ENCODE measurements at places on chromosomes 4 and X.
A peak's percentile ranks its signal among the peaks of the same experiment; 100 is the strongest.

GRCh38 chr4:62359441-62360155 lies 1159.5 kb downstream of the ADGRL3 start:
- no peak for DNase-seq

DNA sequence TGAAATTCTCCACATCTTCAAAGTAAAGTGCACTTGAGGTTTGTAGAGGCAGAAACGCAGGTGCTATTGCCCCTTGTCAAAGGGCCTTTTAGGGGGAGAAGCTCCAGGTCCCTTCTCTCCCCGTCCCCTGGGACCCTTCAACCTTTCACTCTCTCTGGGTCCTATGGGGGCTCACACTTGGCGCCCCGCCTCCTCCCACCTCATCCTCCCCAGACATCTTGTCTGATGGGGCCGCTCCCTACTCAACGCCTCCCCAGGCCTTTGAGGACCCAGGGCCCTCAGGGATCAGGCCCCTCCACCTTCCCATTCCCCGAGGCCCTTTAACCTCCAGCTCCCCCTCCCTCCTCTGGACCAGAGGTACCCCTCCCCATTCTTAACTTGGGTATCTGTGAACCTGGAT lies 1.3 kb upstream of the HTRA3 start:
- no peak for DNase-seq

DNA sequence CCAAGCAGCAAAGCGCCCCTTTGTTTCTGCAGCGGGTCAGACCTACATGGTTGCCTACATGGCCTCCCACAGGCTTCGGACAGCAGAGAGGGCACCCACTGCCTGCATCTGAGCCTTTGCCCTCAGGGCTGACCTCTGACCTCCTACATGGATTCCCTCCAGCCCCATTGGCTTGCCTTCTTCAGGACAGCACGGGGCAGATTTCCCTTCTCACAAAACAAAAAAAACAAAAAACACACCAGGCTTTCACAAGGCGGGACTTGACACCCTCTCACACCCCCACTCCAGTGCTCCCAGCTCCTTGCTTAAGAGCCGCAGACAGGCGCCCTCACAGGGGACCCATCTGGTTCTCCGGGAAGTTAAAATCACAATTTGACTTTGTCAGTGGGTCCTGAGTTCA lies 32.9 kb downstream of the ZFYVE28 start:
- no peak for DNase-seq

- DNase-seq: peak; percentile 45
These were observed 89.5 kb downstream of the PTTG2 start for GRCh38 chr4:38049545-38050170.

DNA sequence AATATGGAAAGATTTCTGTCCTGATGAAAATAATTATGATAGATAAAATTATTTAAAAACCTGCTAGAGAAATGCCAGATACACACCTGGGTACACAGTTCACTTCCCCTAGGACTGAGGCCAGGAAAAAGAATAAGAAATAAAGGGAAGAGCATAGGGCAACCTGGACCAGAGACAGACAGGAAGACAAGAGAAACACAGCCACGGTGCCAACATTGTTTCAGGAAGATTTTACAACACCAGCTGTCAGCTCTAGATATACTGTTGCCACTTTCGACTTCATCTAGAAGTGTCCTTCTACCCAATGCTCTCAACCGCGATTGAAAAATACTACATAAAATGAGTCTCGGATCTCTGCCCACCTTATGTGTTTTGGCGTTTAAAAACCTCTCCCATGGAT lies 128.5 kb downstream of the MAML3 start:
- no peak for DNase-seq

- no peak for DNase-seq
These were observed 209.4 kb upstream of the NEIL3 start for GRCh38 chr4:177100307-177100706.

- no peak for DNase-seq
These were observed 524.2 kb downstream of the FAT4 start for GRCh38 chr4:125838924-125839323.

DNA sequence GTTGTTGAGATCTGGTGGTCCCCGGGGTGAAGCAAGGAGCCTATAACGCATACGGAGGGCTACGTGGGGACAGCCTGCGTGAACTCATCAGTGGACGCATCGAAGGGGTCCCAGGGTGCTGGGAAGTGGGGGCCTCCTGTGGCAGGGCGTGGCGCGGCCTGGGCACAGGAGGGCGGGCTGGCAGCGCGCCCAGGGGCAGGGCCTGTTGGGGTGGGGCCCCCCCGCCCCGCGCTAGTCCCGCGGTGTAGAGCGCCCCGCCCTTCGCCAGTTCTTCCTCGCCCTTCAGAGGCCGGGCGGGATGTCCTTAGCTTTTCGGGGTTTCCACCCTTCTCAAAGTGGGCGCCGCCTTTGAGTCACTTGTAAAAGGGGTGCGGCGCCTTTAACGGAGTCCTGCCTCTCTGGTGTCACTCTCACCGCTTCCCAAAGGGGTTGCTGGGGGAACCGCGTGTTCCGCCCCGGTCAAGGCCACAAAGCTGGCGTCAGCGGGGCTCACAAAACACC lies 632 bp downstream of the PLP2 start:
- no peak for DNase-seq

GRCh38 chr4:24594887-24595286 lies 10.5 kb upstream of the DHX15 start:
- DNase-seq: peak; percentile 98

DNA sequence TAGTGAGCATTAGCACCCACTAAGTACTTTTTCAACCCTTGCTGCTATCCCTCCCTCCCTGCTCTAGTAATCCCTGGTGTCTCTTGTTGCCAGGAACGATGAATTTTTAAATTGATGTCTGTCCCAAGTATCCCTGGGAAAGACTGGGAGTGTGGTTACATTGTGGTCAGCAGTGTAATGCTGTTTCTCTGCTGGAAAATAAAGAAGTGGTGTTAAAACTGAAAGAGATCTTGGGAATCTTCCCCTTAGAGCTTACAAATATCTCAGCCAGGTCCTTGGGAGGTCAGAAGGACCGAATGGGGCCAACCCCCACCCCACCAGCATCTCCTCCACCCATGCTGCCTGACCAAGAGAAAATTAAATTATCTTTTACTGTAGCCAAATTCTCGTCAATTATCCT lies 174.5 kb upstream of the MXRA5 start:
- DNase-seq: no peak

DNA sequence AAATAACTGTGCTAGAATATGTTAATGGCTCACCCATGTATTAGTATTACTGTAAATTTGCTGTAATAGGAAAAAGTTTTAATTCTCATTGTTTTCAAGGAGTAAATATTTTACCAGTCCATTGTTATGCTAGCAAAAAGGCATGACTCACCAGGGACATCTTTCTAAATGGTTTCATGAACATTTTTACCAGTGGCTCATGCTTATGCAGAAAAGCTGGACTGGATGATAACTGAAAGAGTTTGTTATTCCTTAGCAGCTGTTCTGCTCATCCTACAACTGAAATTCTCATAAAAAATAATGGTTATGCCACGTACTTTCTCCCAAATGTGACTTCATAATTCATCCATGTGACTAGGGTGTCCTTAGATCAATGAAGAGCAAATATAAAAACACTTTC lies 111.9 kb upstream of the PCDH18 start:
- peak; percentile 74 for DNase-seq

DNA sequence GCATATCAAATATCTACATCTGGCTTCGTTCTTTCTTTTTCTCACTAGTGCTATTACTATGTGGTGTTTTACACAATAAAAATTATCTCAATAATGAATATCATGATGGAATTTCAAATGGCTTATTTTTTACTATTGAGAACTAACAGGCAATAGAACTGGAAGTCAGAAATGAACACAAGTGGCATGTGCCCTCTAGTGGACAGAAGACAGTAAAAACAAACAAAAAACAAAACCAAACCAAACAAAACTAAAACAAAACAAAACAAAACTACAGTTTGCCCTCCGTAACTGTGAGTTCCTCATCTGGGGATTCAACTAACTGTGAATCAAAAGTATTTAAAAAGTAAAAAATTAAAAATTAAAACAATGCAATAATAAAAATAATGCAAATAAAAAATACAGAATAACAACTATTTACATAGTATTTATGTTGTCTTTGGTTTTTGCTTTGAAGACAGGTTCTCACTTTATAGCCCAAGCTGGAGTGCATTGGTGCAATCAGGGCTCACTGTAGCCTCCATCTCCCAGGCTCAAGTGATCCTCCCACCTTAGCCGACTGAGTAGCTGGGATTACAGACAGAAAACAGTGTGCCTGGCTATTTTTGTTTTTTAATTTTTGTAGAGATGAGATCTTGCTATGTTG lies 195.6 kb upstream of the TACR3 start:
- DNase-seq: peak; percentile 25

- DNase-seq: no peak
These were observed 30.7 kb downstream of the TAF7L start for GRCh38 chrX:101260435-101260834.

GRCh38 chr4:159010563-159011260 lies 92.2 kb upstream of the RAPGEF2 start:
- DNase-seq: peak; percentile 94

DNA sequence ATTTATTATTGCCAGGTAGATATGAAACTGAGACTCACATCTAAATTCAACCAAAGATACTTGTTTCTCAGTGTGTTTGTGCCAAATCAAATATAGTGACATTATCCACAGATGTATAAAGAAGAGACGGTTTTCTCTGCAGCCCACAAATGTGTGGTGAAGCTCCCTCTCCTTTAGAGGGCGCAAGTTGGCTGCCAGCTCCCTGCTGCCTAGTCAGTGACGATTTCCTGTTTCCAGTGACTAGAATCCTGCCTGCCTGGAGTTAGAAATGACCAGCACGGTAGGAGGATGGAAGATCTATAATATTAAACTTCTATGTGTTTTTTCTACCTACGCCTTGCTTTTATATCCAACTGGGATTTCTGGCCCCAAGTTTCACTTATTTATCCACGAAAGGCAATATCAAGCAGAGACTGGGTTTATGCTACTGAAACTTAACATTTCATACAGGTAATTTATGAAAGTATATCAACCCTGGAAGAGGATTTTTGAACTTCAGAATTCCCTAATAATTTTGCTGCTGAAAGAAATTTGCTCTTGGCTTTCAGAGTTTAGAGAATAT lies 1793.7 kb upstream of the TENM3 start:
- peak; percentile 37 for DNase-seq

DNA sequence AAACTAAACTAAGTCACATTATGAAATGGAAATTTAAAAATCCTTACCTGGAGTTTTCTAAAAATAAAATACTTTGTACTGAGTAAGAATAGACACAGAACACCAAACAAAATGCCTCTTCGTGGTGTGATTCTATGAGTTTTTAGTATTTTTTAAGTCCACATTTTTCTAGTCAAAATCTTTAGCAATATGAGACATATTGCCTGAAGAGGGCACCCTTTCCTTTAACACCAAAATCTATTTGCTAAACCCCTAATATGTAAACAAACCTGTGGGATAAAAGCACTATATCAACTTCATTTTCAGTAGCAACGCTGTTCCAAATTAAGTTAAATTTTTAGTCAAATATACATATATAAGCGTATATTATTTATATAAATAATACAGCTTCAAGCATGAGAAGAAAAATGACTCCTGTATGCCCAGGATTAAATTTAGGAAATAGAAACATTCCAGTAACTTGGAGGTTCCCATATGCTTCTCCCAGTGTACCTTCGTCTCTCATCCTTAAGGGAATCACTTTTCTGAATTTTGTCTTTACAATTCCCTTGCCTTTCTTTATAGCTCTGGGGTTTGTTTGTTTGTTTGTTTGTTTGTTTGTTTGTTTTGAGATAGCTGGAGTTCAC lies 23.0 kb upstream of the PGM2 start:
- DNase-seq: peak; percentile 78

GRCh38 chr4:120132935-120133334 lies 66.3 kb upstream of the MAD2L1 start:
- no peak for DNase-seq

- DNase-seq: no peak
These were observed 51.8 kb downstream of the PHOX2B start for GRCh38 chr4:41696763-41697162.

DNA sequence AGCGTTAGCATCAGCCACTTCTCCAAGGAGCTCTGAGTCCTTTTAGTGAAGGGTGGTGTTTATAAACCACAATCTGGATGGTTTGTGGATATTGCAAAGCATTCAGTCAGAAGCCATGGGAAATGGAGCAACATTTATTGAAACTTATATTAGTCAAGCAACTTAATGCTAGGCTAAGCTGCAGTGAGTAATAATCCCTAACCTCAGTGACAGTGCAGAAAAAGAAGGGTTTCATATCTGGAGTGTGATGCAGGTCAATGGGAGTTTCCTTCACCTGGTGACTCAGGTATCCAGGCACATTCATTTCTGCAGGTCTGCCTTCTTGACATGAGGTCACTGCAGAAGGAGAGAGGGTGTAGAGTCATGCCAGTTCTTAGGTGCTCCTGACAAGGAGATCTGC lies 10.4 kb upstream of the DRD5 start:
- DNase-seq: peak; percentile 2

DNA sequence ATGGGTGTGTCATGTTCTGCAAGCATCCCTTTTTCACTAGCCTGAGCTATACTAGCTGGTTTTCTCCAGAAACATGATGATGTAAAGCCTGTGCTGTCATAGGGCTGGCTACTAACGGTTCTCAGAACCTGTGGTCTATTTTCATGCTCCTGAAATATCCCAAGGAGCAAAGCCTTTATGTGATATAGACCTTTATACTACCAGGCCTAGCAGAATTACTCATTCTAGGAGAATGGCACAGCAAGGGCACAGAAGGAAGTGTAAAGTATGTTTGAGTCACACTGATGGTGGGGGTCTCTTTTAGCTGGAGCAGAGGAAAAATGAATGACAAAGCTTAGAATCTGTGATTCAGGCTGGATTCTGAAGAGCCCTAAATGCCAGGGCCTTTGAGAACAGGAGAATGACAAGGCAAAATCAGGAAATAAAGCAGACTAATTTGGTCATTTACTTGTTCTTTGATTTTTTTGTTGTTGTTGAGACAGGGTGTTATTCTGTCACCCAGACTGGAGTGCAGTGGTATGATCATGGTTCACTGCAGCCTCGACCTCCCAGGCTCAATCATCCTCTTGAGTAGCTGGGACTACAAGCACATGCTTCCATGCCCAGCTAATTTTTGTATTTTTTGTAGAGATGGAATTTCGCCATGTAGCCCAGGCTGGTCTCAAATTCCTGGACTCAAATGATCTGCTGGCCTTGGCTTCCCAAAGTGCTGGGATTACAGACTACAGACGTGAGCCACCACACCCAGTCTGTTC lies 11.8 kb downstream of the TCEAL1 start:
- peak; percentile 65 for DNase-seq

GRCh38 chr4:89196745-89197144 lies 85.4 kb downstream of the TIGD2 start:
- peak; percentile 91 for DNase-seq

DNA sequence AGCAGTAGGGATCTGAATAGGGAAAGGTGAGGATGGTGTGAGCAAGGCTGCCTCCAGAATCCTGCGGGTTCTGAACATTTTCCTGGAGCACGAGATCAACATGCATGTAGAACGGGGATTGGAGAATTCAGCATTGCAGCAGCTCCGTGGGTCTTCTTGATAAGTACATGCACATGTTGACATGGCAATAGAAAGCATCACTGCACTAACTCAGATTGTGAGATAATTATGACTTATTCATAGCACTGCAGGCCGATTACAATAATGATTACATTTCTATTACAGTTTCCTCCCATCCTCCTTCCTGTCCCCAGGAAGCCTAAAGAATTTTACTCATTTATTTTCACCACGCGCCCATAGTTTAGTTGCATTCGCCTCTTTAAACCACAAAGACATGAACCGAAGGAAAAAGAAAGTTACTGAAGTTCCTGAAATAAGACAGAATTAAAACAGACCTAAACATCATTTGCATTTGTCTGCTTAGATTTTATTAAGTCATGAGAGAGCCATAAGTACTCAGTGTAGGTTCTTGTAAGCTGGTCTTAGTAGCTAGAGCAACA lies 61.3 kb upstream of the ARX start:
- DNase-seq: no peak
